ENCODE measurements at places on chromosomes 4 and X.

- no peak for DNase-seq
These were observed 628.3 kb downstream of the TRIML1 start for GRCh38 chr4:188767496-188767895.

DNA sequence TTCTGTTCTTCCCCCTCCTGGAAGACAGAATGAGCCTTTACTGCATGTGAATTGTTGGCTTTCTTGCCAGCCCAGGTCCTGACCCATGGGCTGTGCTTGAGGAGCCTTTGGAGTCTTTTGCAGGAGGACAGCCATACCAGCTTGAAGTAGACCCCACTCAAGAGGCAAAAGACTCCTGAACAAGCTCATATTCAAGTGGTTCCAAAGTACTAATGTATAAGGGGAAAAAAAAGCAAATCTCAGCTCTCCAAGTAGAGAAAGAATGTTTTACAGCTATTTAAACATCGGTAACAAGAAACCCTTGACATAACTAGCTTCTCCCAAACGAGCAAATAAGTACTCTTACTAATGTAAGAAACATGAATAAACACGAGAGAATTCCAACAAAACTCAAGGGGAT, 174.9 kb upstream of the MXRA5 start:
- no peak for DNase-seq

DNA sequence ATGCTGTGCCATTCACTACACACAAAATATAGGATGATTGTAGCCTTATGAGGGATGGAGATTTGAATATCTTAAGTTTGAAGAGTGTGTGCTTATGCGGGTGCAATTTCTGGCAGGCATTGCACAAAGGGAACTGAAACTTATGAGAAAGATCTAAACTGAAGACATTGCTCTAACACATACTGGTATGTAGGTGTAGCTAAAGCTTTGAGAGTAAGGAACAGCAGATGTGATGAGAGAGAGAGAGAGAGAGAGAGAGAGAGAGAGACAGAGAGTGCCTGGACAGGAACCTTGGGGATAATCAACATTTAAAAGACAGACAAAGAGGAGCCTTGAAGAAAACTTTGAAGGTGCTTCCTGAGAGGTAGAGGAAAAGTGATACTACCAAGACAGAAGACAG, 379.7 kb downstream of the SPRY1 start:
- no peak for DNase-seq

GRCh38 chrX:10156199-10157031, at the start of gene CLCN4:
TSS of gene CLCN4 (plus strand) at chrX:10156975. CDS start at chrX:10185033, 28,058 bp downstream.
- no peak for DNase-seq

DNA sequence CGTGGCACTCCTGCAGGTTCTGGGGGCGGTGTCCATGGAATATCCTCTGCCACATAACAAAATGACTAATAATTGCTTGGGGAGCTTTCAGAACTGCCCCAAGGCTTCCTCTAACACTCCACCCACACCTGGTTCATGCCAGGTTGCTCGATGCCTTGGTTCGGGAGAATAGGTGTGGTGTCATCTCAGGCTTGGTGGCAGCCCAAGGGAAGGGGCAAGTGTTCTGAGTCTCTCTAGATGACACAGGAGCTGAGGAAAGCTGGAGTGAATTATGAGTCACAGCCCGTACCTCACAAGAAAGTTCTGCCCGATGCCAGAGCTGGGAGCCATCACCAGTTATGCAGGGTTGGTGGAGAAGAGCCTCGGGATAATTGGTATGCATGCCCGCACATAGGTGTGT, 14.7 kb downstream of the FTSJ1 start:
- no peak for DNase-seq

GRCh38 chrX:11480626-11481025, 185.1 kb downstream of the ARHGAP6 start:
- DNase-seq: no peak

- no peak for DNase-seq
These were observed 103.3 kb upstream of the RBPJ start for GRCh38 chr4:26217481-26217880.

DNA sequence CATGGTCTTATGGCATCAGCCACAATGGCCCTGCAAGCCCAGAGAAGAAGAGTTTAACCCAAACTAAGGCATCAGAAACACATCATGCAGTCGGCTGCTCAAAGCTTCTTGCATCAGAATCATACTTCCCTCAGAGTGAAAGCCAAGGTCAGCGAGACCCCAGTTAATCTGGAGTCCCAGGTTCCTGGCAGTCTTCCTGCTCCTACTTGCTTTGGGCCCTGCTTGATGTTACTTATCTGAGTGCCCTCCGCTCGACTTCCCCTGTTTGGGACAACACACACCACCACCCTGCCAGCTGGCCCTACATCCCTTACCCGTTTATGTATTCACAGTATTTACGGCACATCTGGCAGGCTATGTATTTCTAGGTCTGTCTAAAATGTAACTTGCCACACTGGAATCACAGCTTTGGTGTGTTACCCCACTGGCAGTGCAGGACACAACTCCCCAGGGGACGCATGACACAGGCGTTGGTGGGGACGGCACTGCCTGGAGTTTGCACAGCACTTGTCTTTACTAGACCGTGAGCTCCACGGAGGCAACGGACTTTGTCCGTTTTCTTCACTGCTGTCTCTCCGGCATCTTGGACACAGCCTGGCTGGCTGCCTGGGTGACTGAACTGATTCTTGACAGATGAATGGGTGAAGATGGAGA, 22.8 kb downstream of the CRMP1 start:
- no peak for DNase-seq

GRCh38 chr4:108322497-108322896, 153.8 kb upstream of the LEF1 start:
- no peak for DNase-seq

DNA sequence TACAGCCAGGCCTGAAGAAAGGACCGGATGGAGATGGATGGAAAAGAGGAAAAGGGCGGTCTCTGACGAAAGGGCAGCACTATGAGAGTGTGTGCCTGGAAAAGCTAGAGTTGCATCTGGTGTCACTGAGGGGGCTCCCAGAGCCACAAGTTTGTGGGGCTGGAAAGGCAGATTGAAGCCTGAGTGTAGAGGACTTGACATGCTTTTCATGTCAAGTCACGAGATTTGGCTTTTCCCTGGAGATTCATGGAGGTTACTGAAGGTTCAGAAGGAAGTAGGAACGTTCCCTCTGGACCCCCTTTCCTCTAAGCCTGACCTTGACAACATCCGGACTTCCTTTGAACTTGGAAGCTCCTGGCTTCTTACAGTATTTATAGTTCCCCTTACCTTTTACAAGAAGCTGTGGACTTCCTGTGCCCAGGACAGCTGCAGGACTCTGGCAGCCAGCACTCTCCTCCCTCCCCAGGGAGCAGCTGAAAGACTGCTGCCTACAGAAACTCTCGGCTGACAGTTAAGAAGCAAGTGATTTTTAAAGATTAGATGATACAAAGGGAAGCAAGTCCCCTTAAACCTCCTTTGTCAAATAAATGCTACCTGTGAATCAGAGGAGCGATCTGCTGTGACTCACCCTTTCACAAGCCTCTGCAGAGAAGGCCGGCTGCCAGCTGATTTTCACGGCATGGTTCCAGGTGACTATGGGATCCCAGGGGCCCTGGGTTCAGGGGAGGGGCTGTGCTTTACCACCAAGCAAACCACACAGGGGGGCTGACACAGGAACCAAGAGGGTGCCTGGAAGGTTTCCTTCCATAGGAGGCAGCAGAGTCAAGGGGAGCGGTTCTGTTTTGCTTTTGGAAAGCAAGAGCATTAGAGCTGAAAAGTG, 72.9 kb upstream of the STIM2 start:
- peak; percentile 25 for DNase-seq

- DNase-seq: no peak
These were observed 202.9 kb downstream of the CHIC1 start for GRCh38 chrX:73765776-73766430.

DNA sequence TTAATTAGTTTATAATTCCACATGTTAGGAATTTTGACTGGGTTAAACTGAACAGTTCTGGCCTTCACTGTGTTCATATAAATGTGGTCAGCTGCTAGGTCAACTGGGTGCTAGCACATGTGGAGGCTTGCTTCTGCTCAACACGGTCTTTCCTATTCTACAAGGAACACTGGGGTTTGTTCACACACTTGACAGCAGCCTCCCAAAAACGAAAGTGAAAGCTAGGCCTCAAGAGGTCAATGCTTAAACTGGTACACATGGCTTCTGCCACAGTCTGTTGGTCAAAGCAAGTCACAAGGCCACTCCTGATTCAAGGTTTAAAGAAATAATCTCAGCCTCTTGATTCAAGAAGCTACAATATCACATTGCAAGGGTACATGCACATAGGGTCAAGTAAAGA, 126.5 kb downstream of the QDPR start:
- no peak for DNase-seq
